Activated CD4-positive, alpha-beta memory T cell treated with anti-CD3 and anti-CD28 coated beads, Interleukin-2, amount 10 ng/mL, durations not matched to agents 7 days and 5 days (primary cell): ENCODE measurements at places on chromosomes 13 and 19.

- no peaks in the 10 kb centered on the region for H3K4me1 ChIP-seq
- no peaks in the 10 kb centered on the region for H3K36me3 ChIP-seq
- H3K27me3 ChIP-seq: no peaks in the 10 kb centered on the region
- no peak overlapping the region for H3K4me3 ChIP-seq
These were observed 69.6 kb upstream of the PCDH9 start for GRCh38 chr13:67299751-67300150.

- no peaks in the 10 kb centered on the region for H3K4me1 ChIP-seq
- H3K27ac ChIP-seq: no peak overlapping the region
- no peak for DNase-seq
- no peak overlapping the region for H3K4me3 ChIP-seq
- no peaks in the 10 kb centered on the region for H3K27me3 ChIP-seq
These were observed 95.9 kb upstream of the FREM2 start for GRCh38 chr13:38590796-38591507.

GRCh38 chr13:42454749-42455148 is 119.2 kb upstream of the TNFSF11 start:
- no peak overlapping the region for H3K27ac ChIP-seq
- no peaks in the 10 kb centered on the region for H3K27me3 ChIP-seq
- DNase-seq: no peak
- peaks cover 27% of the 10 kb centered on the region for H3K36me3 ChIP-seq
- H3K4me1 ChIP-seq: peaks cover 2% of the 10 kb centered on the region

DNA sequence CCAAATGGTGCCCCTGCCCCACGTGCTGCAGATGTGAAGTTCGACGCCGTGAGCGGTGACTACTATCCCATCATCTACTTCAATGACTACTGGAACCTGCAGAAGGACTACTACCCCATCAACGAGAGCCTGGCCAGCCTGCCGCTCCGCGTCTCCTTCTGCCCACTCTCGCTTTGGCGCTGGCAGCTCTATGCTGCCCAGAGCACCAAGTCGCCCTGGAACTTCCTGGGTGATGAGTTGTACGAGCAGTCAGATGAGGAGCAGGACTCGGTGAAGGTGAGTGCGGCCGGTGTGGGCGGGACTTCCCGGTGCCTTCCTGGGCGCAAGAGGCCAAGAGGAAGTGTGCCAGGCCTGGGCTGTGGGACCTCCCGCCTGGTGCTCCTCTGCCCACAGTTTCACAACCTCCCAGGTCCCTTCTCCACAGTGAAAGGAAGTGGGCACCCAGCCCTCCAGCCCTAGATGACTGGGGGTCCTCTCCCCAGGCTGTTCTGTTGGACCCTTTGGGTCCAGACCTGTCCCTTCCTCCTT is 14.1 kb upstream of the RELB start:
- H3K4me1 ChIP-seq: no peaks in the 10 kb centered on the region
- no peak for DNase-seq
- H3K27me3 ChIP-seq: no peaks in the 10 kb centered on the region
- no peak overlapping the region for H3K4me3 ChIP-seq
- no peak overlapping the region for H3K27ac ChIP-seq
- peaks cover 26% of the 10 kb centered on the region for H3K36me3 ChIP-seq

DNA sequence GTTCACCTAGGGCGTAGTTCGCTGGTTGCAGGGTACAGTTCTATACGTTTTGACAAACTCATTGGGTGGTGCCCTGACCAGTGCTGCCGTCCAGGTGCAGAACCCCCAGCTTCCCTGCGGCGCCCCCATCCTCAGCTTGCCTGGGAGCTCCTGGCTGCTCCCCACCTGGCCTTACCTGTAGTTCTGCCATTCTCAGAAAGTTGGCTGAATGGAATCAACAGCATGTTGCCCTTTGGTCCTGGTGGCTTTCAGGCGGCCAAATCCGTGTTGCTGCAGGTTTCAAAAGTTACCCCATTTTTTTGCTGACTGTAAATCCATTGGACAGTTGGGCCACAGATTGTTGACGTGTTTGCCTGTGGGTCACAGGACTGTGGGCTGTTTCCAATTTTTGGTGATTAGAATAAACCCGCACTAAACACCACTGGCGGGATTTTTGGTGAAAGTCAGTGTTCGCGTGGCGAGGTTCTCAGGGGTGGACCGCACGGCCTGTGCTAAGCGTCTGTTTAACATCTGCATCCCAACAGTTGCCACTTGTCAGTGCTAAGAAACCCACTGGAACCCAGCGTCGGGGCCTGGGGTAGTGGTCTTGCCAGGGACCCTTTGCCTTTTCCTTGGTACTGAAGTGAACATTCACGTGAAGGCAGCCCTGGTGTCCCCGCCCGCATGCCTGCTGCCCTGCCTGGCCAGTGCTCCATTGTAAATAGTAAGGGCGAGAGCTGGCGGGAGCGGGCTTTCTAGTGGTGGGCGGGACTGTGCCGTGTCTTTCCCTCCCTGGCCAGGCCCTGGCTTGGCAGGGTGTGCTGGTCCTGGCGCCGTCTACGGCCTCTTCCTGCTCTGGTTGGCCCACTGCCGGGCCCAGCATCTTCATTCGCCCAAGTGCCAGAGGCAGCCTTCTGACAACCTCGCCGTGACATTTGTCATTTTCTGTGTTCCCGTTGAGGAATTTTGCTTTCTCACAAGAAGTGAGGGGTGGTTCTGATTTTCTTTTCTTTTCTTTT is 3.3 kb downstream of the DOT1L start:
- peak overlapping the region; percentile 51 for H3K4me3 ChIP-seq
- H3K36me3 ChIP-seq: peaks cover 9% of the 10 kb centered on the region
- DNase-seq: no peak
- H3K27me3 ChIP-seq: no peaks in the 10 kb centered on the region
- H3K27ac ChIP-seq: peak overlapping the region; percentile 84

- H3K4me1 ChIP-seq: peaks cover 2% of the 10 kb centered on the region
- DNase-seq: no peak
- peaks cover 25% of the 10 kb centered on the region for H3K27me3 ChIP-seq
- no peak overlapping the region for H3K27ac ChIP-seq
- no peaks in the 10 kb centered on the region for H3K36me3 ChIP-seq
These were observed 1.8 kb downstream of the F10 start for GRCh38 chr13:113124211-113124970.

GRCh38 chr13:41500511-41500910 is 43.2 kb downstream of the RGCC start:
- peaks cover 49% of the 10 kb centered on the region for H3K4me1 ChIP-seq
- no peaks in the 10 kb centered on the region for H3K36me3 ChIP-seq
- H3K27ac ChIP-seq: peak overlapping the region; percentile 63
- H3K27me3 ChIP-seq: no peaks in the 10 kb centered on the region
- DNase-seq: peak; percentile 69
- H3K4me3 ChIP-seq: no peak overlapping the region

DNA sequence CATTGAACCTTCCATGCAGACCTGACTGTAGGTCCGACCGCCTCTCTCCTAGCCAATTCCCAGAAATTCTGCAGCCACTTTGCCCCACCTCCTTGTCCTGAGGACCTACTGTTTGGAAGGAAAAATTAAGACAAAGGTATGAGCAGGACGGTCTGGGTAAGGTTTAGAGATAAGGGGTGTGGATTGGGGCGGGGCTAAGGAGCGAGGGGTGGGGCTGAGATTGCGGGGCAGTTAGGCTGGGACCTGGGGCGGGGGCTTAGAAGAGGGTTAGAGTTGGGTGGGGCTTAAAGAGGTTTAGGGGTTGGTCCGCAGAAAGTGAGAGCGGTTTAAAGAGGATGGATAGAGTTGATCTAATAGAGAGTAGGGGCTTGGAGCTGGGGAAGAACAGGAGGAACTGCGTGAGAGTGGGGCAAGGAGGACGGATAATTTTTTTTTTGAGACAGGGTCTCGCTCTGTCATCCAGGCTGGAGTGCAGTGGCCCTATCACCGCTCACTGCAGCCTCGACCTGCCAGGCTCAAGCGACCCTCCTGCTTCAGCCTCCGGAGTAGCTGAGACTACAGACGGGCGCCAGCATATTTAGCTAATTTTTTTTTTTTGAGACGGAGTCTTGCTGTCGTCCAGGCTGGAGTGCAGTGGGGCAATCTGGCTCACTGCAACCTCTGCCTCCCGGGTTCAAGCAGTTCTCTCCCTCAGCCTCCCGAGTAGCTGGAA is 1.7 kb upstream of the ZNF865 start:
- peak overlapping the region; percentile 40 for H3K4me3 ChIP-seq
- H3K27ac ChIP-seq: peak overlapping the region; percentile 26
- no peak for DNase-seq
- peaks cover 54% of the 10 kb centered on the region for H3K4me1 ChIP-seq

- H3K4me1 ChIP-seq: no peaks in the 10 kb centered on the region
- peaks cover 15% of the 10 kb centered on the region for H3K27me3 ChIP-seq
- H3K36me3 ChIP-seq: no peaks in the 10 kb centered on the region
- H3K27ac ChIP-seq: no peak overlapping the region
- DNase-seq: no peak
- no peak overlapping the region for H3K4me3 ChIP-seq
These were observed 6.1 kb downstream of the SACS start for GRCh38 chr13:23427342-23427843.

DNA sequence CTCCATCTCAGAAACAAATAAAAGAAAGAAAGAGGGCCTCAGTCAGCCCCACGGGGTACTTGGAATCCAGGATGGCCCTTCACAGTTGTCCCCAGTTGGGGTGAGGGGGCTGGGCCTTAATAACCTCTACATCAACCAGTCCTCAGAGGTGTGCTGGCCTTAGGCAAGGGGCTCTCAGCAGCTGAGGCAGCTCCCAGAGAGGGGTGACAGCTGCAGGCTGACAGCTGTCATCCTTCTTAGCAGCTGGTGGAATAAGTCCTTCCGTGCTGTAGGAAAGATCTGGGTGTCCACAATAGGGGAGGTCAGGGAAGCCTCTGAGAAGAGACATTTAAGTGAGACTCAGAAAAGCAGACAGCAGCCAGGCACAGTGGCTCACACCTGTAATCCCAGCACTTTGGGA is 7.4 kb downstream of the BCAM start:
- DNase-seq: no peak
- no peak overlapping the region for H3K27ac ChIP-seq
- H3K36me3 ChIP-seq: no peaks in the 10 kb centered on the region
- H3K4me1 ChIP-seq: no peaks in the 10 kb centered on the region

- DNase-seq: no peak
- peak overlapping the region; percentile 44 for H3K27ac ChIP-seq
- H3K27me3 ChIP-seq: no peaks in the 10 kb centered on the region
- peaks cover 58% of the 10 kb centered on the region for H3K36me3 ChIP-seq
These were observed 4.7 kb downstream of the RPL28 start for GRCh38 chr19:55390461-55390880.

GRCh38 chr13:113559061-113559460 is 25.5 kb upstream of the TFDP1 start:
- peaks cover 1% of the 10 kb centered on the region for H3K27me3 ChIP-seq
- H3K4me3 ChIP-seq: no peak overlapping the region
- no peaks in the 10 kb centered on the region for H3K36me3 ChIP-seq
- DNase-seq: peak; percentile 12

GRCh38 chr13:34748596-34748995 is 193.5 kb upstream of the NBEA start:
- no peak overlapping the region for H3K4me3 ChIP-seq
- no peaks in the 10 kb centered on the region for H3K36me3 ChIP-seq
- DNase-seq: no peak
- H3K27me3 ChIP-seq: no peaks in the 10 kb centered on the region
- no peaks in the 10 kb centered on the region for H3K4me1 ChIP-seq

GRCh38 chr13:109200556-109200955 is 571.1 kb downstream of the MYO16 start:
- H3K4me3 ChIP-seq: no peak overlapping the region
- H3K27me3 ChIP-seq: no peaks in the 10 kb centered on the region
- H3K36me3 ChIP-seq: no peaks in the 10 kb centered on the region
- H3K4me1 ChIP-seq: no peaks in the 10 kb centered on the region
- DNase-seq: no peak
- H3K27ac ChIP-seq: no peak overlapping the region

DNA sequence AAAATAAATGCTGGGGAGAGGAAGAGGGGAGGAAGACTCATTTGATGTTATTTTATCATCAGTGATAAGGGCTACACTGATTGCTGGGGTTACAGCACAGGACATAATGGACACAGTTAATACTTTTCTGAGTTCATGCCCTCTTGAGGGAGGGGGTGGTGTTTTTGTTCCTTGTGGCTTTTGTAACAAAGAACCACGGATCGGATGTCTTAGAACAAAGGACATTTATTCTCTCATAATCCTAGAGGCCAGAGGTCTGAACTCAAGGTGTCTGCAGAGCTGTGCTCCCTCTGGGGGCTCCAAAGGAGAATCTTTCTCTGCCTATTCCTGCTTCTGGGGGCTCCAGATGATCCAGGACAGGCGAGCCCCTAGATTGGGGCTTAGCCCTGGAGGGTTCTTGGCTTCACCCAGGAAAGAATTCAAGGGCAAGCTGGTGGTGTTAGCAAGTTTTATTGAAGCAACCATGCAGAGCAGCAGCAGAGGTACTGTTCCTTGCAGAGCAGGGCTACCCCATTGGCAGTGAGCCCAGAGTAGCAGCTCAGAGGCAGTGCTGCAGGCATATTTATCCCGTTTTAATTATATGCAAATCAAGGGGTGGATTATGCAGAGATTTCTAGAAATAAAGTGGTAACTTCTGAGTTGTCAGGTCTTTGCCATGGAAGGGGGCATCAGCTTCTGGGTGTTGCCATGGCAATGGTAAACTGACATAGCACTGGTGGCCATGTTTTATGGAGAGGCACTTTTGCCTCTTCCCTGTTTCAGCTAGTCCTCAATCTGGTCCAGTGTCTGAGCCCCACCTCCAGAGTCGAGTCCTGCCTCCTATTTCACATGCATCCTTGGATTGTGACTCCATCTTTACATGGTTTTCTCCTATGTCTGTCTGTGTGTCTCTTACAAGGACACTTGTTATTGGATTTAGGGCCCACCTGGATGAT is 18.0 kb downstream of the VAV1 start:
- no peaks in the 10 kb centered on the region for H3K27me3 ChIP-seq
- H3K27ac ChIP-seq: no peak overlapping the region
- no peak for DNase-seq
- H3K36me3 ChIP-seq: peaks cover 73% of the 10 kb centered on the region
- H3K4me3 ChIP-seq: no peak overlapping the region

- peaks cover 16% of the 10 kb centered on the region for H3K4me1 ChIP-seq
- no peaks in the 10 kb centered on the region for H3K27me3 ChIP-seq
- no peaks in the 10 kb centered on the region for H3K36me3 ChIP-seq
- H3K4me3 ChIP-seq: no peak overlapping the region
- DNase-seq: no peak
These were observed 36.5 kb upstream of the HMGB1 start for GRCh38 chr13:30502237-30502636.

DNA sequence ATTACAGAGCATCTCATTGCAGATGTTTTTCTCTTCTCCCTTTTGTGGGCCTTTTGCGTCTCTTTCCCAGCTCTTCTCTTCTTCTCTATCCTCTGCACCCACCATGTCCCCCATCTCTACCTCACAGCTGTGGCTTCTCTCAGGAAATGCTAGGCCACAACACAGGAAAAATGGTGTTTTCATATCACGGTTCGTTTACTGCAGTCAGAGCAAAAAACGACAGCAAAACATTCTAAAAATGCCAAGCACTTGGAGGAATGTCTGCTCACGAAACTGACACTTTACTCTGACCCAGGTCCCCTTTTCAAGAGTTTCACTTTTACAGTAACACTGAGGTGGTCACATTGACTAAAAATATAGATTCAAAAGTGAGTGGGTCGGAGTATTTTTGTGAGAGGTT is 152.2 kb downstream of the DCT start:
- peaks cover 30% of the 10 kb centered on the region for H3K36me3 ChIP-seq
- DNase-seq: peak; percentile 22
- H3K27ac ChIP-seq: peak overlapping the region; percentile 74
- H3K4me1 ChIP-seq: peaks cover 78% of the 10 kb centered on the region

GRCh38 chr13:113607056-113607888 is 22.7 kb downstream of the TFDP1 start:
- no peaks in the 10 kb centered on the region for H3K27me3 ChIP-seq
- no peak overlapping the region for H3K4me3 ChIP-seq
- H3K36me3 ChIP-seq: peaks cover 48% of the 10 kb centered on the region
- H3K4me1 ChIP-seq: peaks cover 9% of the 10 kb centered on the region
- H3K27ac ChIP-seq: no peak overlapping the region
- DNase-seq: no peak
